ENCODE measurements at places on chromosomes 6 and 20.

- H3K4me1 ChIP-seq = no peaks in the 10 kb centered on the region
- no peaks in the 10 kb centered on the region for H3K27me3 ChIP-seq
- H3K27ac ChIP-seq = no peak overlapping the region
- DNase-seq = no peak
- H3K4me3 ChIP-seq = no peak overlapping the region
Observed at GRCh38 chr6:148494226-148494625, 151.6 kb downstream of the SASH1 start.

DNA sequence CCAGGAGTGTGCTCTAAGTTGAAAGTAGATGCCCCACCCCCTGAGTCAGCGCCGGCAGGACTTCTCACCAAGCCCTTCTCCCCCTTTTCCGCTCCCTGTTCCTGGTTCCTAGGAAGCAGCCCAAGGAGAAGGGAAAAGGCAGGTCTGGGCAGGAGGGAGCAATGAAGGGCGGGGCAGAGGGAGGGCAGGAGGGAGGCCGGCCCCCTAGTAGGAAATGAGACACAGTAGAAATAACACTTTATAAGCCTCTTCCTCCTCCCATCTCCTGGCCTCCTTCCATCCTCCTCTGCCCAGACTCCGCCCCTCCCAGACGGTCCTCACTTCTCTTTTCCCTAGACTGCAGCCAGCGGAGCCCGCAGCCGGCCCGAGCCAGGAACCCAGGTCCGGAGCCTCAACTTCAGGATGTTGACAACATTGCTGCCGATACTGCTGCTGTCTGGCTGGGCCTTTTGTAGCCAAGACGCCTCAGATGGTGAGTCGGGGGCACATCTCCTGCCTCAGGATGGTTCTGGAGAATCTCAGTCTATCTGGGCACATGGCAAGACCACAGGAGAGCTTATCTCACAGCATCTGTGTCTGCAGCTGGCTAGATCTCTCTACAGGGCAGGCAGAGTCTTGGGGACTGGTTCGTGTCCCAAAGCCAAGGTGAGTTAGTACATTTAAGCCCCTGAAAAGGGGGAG, at the start of gene PROCR:
PROCR (plus strand) TSS at position 320 of the 681 bp plus-strand sequence; CDS start at position 403, 83 bp downstream.
- H3K36me3 ChIP-seq = no peaks in the 10 kb centered on the region
- no peak within 1 kb of the TSS for H3K27ac ChIP-seq
- peak within 1 kb of the TSS; percentile 36 for H3K4me3 ChIP-seq
- H3K4me1 ChIP-seq = peaks cover 12% of the 10 kb centered on the region
- H3K27me3 ChIP-seq = no peaks in the 10 kb centered on the region
- DNase-seq = no peak

GRCh38 chr20:47761482-47762047, 23.7 kb downstream of the SULF2 start:
- no peaks in the 10 kb centered on the region for H3K36me3 ChIP-seq
- H3K4me3 ChIP-seq = no peak overlapping the region
- DNase-seq = no peak
- no peaks in the 10 kb centered on the region for H3K27me3 ChIP-seq
- H3K4me1 ChIP-seq = no peaks in the 10 kb centered on the region
- no peak overlapping the region for H3K27ac ChIP-seq

DNA sequence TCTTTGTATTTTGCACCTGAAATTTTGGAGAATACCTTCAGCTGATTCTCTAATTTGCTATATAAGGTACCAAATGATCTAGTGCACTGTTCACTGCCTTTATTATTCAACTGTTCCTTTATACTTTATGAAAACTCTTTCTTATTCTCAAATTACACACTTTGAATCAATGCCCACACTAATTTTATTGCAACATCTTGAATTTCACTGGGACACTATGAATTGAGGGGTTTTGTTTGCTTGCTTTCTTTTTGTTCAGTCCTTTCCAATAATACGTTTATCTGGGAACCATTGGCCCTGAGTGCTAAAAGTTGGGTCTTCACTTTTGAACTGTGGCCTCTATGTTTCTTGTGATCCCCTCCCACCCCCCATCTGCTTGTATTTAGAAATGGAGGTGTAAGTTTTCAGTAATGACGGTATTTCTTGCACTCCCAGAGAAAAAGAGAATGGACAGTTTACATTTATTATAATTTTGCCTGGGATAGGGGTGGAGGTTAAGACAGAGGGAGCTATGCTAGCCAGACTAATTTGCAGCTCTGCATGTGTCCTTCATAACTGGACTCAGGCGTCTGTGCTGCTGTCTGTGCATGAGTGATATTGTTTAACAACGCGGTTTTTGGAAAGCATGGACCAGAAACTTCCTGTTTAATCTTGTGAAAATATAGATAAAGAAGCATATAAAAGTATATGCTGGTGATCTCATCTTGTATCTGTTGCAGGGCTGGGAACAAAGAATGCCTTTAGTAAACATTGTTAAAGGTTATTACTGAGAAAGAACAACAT, 98.1 kb downstream of the DNAH8 start:
- H3K27ac ChIP-seq = no peak overlapping the region
- H3K36me3 ChIP-seq = no peaks in the 10 kb centered on the region
- H3K4me1 ChIP-seq = no peaks in the 10 kb centered on the region
- H3K4me3 ChIP-seq = no peak overlapping the region
- H3K27me3 ChIP-seq = peaks cover 16% of the 10 kb centered on the region

DNA sequence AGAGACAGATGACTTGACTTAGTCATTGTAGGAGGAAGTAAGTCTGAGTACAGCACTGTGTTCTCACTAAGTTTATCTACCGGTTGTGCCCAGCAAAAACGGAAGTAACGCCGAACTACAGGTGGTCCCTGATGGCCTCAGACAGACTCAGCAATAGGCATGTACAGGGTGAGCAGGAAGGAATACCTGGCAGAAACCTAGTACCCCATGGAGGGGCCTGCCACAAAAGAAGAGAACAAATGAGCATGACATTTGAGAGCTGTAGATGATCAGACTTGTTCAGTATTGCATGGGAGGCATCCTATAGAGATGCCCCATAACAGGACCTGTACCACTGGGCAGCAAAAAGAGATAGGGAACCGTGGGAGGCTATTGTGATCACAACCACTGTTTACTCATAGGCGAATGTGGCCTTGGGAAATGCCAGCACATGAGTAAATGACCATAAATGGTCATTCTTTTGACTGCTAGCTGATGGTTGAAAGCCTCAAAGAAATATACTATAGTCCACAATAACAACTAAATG, 106.4 kb upstream of the TAB2 start:
- DNase-seq = peak; percentile 53
- no peak overlapping the region for H3K27ac ChIP-seq
- H3K4me3 ChIP-seq = no peak overlapping the region

DNA sequence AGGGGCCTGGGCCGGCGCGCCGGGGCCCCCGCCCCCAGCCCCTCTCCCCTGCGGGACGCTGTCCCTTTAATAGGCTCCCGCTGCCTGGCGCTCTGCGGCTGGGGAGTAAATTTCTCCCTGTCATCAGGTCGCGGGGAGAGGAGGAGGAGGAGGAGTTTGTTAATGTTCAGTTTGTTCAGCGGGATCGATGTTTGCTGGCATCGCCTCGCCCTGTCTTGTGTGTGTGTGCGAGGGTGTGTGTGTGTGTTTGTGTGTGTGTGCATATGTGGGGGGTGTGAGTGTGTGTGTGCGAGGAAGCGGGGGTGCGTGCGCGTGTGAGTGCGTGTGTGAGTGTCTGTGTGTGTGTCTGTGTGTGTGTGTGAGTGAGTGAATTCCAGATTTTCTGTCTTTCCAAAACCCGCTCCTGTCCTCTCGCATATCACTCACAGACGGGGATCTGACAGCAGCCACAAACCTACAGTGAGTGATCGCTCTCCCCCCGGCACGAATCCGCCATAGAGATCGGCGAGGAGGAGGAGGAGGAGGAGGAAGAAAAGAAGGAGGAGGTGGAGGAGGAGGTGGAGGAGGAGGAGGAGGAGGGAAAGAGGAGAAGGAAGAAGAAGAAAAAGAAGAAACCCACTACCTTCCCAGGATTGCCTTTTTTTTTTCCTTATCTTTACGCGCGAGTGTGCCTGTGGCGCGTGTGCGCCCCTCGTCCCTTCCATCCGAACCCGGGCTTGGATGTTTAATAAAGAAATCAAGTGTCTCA, at the start of gene TSHZ2:
TSHZ2 (plus strand) TSS at position 169 of the 748 bp plus-strand sequence. CDS start 936 bp downstream, outside the sequence.
- no peaks in the 10 kb centered on the region for H3K36me3 ChIP-seq
- H3K4me3 ChIP-seq = peak within 1 kb of the TSS; percentile 77
- peak; percentile 67 for DNase-seq
- H3K27me3 ChIP-seq = peaks cover 8% of the 10 kb centered on the region
